ENCODE measurements at places on chromosomes 7 and 10.
A peak's percentile ranks its signal among the peaks of the same experiment; 100 is the strongest.

GRCh38 chr10:6200440-6200733 lies 2.3 kb upstream of the PFKFB3 start:
- no peak for DNase-seq

GRCh38 chr10:81135851-81136250 lies 598.1 kb downstream of the SH2D4B start:
- DNase-seq: no peak

DNA sequence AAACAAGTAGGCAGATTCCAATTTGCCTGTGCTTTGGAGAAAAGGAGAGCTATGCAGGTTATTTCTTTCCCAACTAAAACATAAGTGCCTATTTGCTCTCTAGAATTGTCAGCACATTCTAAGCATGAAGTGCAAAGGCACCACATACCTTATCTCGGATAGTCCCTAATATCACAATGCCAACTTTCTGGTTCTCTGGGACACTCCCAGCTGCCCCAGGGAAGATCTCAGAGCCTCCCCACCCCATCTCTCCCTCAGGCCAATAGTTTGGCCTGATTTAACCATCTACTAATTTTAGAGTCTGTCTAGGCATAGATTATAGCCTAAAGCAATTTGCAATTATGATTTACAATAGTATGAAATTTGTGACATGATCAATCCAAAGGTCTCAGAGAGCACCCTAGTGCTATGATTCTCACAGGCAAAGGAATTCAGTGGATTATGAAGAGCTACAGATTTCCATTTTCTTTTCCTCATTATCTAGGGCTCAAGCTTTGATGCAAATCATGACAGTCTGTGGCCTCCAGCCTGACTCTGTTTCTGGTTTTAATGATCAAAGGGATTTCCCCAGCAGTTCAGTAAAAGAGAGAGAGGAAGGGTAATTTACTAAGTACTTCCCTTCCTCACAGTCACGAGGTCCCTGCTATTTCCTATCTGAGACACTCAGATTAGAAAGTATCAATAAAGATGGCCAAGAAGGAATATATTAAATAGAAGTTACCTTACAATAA lies 29.0 kb upstream of the IL6 start:
- no peak for DNase-seq

DNA sequence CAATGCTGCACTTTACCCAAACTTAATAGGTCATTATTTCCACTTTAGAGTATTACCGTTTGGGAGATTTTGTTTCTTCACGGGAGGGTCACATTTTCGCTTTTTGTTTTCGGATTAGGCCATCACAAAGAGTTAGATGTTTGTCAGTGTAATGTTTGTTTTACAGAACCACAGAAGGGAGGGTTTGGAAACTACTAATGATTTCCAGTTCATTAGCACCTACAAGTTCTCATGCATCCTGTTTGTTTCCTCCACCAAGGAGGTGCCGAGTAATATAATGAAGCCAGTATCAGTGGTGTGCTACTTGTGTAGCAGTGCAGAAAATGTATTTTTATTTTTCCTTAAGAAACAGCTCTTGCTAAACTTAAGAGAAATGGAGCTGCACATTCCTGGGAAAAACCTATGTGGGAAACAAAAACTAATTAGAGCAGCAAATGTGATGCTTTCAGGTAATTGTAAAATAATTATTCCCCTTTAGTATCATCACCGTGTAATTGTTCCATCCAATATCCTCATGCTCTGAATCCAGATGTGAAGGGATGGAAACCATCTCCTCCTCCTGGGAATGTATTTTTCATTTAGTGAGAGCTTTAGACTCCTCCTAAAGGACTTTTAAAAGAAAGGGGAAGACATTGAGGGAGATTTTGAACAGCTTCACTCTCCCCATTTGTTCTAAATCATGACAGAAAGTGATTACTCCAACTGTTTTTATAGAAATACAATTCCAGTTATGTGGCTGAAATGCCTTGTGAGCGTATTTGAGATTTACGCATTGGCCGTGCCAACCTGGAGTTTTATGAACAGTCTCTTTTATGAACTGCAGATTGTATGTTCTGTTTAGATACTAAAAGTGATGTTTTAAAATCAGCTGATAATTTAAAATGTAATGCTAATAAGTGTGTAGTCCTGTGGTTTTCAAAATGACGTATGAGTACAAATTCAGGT lies 5.6 kb downstream of the CELF2 start:
- DNase-seq: no peak

- DNase-seq: peak; percentile 97
These were observed 495.8 kb downstream of the PARD3 start for GRCh38 chr10:34319197-34319846.

DNA sequence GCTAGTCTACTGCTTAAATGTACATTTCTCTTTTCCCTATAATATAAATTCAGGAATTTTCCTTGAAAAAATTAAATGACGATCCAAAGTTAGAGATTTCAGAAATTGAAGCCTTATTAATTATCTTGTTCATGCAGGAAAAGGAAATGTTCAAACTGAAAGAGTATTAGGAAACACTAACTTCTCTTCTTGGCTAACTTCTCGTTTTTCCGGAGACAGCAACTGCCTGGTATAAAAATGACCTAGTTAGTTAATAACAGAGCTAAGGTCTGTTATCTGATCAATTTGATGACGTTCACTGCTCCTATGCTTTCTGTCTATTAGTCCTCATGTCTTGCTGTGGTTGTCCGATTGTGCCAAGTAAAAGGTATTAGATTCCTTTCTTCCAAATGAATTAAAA lies 212.5 kb downstream of the DGKB start:
- DNase-seq: no peak

DNA sequence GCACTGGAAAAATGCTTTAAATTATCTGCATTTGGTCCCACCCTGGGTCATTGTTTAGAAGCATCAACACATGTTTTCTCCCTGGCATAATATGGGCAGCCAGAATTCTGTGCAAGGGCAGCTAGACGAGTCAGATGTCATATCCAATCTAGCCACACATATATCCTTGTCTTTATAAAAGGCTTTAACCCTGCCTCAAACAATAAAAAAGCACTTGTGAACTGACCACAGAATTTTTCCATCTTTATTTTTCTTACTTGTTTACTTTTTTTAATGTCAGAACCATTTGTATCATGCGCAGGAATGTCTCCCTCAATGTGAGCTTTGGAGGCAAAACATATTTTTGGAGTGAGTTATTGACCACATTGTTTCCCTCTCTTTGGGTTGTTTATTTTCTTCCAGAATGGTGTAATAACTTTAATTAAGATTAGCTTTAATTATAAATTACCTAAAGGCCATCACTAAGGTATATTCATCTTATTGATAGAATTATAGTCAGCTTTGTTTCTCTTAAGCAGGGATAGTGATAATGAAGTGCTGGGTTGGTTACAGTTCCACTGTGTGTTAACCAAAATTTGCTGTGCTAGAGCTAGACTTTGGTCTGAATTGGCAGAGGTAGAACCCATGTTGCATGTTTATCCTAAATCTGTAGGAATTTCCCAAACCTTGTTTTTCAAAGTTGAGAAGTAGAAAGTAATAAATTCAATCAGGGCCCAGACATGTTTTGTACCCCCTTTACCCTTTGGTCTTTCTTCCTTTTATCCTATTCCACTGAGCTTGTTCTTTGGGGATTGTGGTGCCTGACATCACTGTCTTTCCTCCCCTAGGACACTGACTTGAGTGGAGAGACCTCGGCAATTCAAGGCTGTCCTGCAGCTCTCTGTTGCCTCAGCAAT lies 1078.4 kb downstream of the KCNMA1 start:
- peak; percentile 87 for DNase-seq

- DNase-seq: peak; percentile 78
These were observed 132.6 kb downstream of the GNAT3 start for GRCh38 chr7:80379034-80379982.

DNA sequence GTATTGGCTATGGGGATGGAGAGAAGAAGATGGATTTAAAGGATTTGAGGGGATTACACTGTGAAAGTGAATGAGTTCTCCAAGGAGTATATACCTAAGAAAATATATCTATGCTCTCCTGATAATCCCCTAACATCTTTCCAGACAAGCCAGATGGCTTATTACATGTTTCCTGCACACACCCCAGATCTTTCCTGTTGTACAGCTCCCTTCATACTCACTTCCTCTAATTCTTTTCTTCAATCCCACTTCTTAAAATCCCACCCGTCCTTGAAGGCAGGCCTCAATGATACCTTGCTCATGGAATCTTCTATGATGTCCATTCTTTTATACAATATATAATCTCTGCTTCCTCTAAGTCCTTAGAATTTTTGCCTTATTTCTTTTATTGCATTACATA lies 317.2 kb upstream of the DGKB start:
- no peak for DNase-seq

DNA sequence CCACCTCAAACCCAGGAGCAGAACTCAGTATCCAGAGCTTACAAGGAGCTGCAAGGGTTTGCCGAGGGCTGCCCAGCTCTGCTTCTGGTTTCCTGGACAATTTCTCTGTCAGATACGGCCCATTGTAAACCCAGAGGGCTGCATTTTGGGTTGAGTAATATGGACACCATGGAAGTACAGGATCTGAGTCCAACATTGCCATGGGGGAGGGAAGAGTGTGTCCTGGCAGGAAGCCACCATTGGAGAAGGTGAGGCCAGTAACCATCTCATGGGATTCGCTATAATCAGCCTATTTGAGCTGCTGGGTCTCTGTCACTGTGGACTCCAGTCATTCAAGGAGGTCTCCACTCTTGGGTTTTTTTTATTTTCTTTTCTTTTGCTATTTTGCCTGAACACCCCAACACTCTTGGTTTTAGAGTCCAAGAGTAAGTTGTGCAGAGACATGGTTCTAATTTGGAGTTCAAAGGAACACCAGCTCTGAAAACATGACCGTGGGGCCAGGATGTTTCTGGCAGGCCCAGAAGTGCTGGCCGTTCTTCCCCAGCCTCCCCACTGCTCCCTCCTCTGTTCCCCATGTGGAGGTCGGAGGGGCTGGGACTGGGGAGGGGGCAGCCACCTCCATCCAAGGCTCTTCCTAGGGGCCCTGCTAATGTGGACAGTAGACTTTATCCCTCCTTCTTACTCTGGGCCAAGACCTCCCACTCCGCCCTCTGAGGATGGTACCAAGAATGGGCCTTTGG lies 46.2 kb downstream of the CHST3 start:
- no peak for DNase-seq
